Fibroblast of skin of scalp (primary cell): ENCODE measurements at places on chromosomes 4 and X.

DNA sequence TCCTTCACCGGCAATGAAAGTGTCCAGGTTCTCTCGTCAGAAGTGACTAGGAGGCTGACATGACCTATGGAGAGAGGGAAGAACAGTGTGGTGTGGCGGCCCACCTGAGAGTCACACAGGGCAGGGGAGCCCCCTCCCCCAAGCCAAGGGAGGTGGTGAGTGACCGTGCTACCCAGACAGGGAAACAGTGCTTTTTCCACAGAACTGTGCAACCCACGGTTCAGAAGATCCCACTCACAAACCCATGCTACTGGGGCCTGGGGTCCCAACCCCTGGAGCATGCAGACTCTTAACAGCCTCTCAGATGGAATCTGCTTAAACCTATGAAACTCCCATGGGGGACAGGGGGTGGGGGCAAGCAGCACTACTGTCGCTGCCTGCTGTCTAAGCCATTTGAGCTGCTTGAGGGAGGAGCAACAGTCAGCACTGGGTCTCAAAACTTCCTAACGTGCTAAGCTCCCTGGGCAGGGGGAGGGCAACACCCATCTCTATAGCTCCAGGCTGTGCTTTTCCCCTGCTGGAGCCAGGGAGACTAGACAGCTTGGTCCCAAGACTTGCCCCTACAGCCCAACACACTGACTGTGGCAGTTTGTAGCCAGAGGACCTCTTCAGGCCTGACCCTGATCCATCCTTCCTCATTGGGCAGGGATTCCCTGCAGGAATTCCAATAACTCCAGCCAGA is 850.4 kb upstream of the AADAT start:
- DNase-seq = no peak

DNA sequence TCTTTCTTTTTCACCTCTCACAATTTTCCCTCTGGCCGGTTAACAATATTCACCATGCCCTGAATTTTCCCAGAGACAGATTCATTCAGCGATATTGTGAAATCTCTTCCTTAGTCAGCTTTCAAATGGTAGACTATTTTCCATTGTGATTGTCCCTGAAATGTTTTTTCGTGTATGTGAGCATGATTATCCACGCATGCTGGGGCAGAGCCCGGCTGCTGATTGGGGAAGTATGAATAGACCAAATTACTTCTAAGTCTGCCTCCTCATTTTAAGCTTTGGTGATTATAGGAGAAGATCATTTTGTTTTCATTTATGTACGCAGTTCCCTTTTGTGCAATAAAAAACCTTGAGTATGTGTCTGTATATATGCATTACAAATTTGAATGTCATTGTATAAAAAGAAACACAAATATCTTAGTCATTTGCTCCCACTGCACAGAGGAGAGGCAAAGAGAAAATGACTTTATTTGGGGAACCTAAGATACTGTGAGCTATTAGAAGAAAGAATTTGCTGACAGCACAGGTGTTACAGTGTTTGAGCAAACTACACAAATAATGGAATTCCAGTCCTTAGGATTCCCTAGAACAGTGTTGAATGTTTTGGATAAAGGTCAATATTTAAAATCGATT is 11.3 kb downstream of the DTHD1 start:
- DNase-seq = no peak

- peak; percentile 80 for DNase-seq
These were observed 14.7 kb downstream of the SLIT2 start for GRCh38 chr4:20266215-20267082.

DNA sequence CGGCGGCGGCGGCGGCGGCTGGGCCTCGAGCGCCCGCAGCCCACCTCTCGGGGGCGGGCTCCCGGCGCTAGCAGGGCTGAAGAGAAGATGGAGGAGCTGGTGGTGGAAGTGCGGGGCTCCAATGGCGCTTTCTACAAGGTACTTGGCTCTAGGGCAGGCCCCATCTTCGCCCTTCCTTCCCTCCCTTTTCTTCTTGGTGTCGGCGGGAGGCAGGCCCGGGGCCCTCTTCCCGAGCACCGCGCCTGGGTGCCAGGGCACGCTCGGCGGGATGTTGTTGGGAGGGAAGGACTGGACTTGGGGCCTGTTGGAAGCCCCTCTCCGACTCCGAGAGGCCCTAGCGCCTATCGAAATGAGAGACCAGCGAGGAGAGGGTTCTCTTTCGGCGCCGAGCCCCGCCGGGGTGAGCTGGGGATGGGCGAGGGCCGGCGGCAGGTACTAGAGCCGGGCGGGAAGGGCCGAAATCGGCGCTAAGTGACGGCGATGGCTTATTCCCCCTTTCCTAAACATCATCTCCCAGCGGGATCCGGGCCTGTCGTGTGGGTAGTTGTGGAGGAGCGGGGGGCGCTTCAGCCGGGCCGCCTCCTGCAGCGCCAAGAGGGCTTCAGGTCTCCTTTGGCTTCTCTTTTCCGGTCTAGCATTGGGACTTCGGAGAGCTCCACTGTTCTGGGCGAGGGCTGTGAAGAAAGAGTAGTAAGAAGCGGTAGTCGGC is 528 bp downstream of the FMR1 start:
- peak; percentile 31 for DNase-seq

- DNase-seq = peak; percentile 51
These were observed 334.6 kb downstream of the PCDH10 start for GRCh38 chr4:133483600-133484246.

GRCh38 chrX:151694661-151695582 is at the start of gene PRRG3:
TSS of gene PRRG3 (plus strand) at chrX:151695458. CDS start at chrX:151698815, 3,357 bp downstream.
- DNase-seq = no peak

DNA sequence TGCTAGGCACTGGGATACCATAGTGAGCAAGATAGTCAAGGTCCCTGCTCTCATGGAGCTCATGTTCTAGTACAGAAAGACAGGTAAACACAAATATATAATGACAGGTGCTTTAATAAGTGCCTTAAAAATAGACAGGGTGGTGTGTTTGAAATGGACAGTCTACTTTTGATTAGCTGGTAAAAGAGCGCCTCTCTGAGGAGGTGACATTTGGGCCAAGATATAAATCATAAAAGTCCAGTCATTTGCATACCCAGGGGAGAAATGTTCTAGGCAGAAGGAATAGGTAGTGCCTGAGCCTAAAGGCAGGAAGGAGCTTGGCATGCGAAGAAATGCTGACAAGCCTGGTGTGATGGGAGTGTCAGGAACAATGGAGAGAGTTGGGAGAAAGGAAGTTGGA is 83.6 kb downstream of the DNAAF6 start:
- no peak for DNase-seq

DNA sequence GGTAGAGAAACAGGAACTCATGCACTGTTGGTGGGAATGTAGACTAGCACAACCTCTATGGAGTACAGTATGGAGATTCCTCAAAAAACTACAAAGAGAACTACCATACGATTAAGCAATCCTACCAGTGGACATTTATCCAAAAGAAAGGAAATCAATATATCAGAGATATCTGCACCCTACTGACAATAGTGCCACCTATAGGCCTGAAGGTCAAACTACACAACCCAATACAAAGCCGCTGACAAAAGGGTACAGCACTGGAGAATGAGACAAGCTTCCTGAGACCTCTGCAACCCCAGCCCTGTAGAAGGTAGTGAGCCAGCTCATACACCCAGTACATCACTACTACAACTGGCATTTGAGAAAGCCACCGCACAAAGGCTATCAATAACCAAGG is 67.1 kb downstream of the CBR4 start:
- DNase-seq = no peak

- DNase-seq = no peak
These were observed 932.7 kb downstream of the FAT4 start for GRCh38 chr4:126247409-126247808.

GRCh38 chr4:2558301-2558700 is 21.9 kb downstream of the FAM193A start:
- no peak for DNase-seq

DNA sequence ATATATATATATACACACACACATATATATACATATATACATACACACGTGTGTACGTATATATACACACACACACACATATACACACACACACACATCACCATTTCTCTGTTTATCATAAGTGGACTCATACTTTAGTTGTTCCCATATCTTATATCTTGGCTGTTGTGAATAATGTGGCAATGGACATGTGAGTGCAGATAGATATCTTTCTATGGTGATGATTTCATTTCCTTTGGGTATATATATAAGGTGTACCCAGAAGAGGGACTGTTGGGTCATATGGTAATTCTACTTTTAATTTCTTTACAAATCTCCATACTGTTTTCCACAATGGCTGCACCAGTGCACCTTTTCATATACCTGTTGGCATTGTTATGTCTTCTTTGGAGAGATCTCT is 105.9 kb downstream of the LARP1B start:
- DNase-seq = no peak

DNA sequence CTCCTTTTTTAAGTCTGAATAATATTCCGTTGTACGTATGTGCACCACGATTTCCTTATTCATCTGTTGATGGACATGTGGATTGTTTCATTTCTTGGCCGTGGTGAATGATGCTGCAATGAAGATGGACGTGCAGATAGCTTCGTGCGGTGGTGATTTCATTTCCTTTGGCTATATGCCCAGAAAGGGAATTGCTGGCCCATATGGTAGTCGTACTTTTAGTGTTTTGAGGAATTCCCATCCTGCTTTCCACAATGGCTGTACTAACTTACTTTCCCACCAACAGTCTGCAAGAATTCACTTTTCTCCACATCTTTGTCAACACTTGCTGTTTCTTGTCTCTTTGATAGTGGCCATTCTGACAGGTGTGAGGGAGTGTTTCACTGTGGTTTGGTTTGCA is 12.8 kb downstream of the ZFP42 start:
- DNase-seq = peak; percentile 87

- no peak for DNase-seq
These were observed 789.3 kb downstream of the IL1RAPL1 start for GRCh38 chrX:29376584-29376983.

DNA sequence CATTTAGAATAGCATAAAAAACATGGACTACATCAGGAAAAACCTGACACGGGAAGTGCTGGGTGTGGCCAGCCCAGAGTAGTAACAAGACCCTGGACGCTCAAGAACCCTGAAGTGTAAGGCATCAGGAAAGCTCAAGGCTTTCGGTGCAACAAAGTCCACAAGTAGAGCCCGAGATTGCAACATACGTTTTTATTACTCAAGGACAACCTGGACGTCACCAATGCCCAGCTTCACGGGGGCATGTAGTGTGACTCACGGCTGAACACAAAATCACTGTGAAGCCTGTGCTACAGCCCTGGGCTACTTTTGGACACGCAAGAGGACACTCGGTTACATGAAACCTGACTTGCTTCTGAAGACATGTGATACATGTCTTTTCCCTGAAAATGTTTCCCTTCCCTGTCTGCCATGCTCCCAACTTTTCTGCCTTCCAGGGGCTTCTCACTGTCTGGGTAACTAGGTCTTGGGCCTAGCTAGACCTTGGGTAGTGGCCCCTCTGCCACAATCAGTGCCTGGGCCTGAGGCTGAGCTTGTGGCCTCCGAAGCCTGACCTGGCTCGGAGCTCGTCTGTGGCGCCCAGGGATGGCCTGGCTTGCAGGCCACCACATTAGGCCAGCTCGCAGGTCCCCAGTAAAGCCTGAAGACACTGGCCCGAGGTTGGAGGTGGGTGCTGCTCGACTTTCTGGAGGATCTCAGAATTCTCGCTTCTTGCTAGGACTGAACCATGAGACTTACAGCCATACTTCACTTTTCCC is 9.2 kb downstream of the IRAK1 start:
- DNase-seq = no peak

- no peak for DNase-seq
These were observed 56.2 kb upstream of the GPRIN3 start for GRCh38 chr4:89363786-89364185.

DNA sequence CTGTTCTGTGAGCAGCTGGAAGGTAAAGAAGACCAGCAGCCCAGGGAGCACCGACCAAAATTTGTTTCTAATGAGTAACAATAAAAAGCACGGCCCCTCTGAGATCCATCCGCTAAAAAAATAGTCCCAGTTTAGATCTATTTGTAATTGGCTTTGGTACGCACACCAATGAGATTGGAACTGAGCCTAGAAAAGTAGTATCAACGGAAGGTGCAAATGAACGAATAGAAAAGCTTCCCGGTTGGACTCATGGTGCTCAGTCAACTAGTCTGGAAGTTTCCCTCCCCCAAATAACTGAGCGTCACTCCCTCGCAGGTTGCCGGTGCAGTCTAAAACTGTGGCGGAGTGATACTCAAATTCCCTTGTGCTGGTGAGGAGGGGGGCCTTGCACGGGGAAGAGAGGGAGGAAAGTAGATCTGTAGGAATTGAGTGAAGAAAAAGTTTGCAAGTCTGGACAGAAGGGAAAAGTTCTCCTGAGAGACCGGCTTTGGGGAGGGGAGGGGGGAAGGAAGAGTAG is at the start of gene COL4A5:
COL4A5 (plus strand) TSS at position 413 of the 517 bp plus-strand sequence. CDS start 288 bp downstream, outside the sequence.
- peak; percentile 85 for DNase-seq

DNA sequence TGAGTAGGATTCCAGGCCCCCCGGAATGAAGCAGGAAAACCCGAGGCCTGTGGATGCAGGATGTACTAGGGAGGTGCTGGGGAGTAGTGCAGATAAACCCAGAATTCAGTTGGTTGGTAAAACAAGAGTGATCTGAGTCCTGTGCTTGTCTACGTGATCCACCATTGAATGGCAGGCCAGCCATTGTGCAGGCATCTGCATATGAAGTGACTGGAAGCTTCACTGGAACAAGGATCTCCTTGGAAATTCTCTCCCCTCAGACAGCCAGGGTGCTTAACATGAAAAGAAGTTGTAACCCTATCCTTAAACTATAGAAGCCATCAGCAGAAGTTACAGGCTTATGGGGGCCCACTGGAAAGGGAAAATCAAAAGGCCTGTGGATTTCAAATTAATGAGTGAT is 656 bp upstream of the GSPT2 start:
- DNase-seq = no peak

GRCh38 chrX:65528705-65529340 is 5.8 kb downstream of the LAS1L start:
- peak; percentile 5 for DNase-seq

DNA sequence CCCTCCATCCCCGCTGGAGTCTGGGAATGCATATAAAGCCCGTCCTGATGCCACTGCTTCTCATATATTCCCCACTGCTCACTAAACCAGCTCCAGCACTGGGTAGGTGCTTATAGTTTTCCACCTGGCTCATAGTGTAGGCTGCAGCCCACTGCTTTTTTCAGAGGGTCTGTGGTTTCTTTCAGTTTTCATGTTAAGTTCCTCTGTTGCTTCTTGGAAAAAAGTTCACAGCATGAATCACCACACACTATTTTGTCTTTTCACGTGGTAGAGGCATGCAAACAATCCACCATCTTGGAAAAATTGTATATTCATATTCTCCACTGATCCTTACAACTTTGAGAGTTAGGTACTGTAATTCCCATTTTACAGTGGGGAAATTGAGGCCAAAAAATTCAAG is 39.4 kb downstream of the DCLK2 start:
- no peak for DNase-seq

- peak; percentile 75 for DNase-seq
These were observed 612 bp downstream of the MAGED2 start for GRCh38 chrX:54808109-54808604.

GRCh38 chrX:65985922-65986588 is 53.8 kb downstream of the VSIG4 start:
- peak; percentile 53 for DNase-seq

DNA sequence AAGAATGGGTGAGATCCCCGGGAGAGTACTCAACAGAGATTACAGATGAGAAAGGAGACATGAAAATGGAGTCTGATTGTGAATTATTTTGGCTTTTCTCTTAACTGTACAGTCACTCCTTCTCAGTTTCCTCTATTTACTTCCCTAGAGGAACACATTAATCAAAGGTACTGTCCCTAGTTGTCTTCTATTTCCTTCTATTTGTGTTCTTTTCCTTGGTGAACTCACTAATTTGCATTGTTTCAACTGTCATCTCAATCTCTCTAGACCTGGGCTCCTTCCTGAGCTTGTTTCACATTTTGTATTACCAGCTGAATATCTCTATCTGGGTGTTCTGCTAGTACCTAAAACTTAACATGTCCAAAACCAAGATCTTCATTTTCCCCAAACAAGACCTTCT is 59.8 kb downstream of the ABCB7 start:
- no peak for DNase-seq
